ENCODE measurements at places on chromosomes 1 and 21.

- H3K4me3 ChIP-seq = no peak overlapping the region
- peaks cover 5% of the 10 kb centered on the region for H3K27me3 ChIP-seq
- no peak for DNase-seq
- H3K27ac ChIP-seq = no peak overlapping the region
These were observed 35.3 kb upstream of the POFUT2 start for GRCh38 chr21:45322960-45323461.

- H3K27ac ChIP-seq = no peak overlapping the region
- no peak for DNase-seq
- peaks cover 1% of the 10 kb centered on the region for H3K27me3 ChIP-seq
- H3K4me1 ChIP-seq = no peaks in the 10 kb centered on the region
These were observed 276.3 kb upstream of the GJB5 start for GRCh38 chr1:34478515-34479076.

DNA sequence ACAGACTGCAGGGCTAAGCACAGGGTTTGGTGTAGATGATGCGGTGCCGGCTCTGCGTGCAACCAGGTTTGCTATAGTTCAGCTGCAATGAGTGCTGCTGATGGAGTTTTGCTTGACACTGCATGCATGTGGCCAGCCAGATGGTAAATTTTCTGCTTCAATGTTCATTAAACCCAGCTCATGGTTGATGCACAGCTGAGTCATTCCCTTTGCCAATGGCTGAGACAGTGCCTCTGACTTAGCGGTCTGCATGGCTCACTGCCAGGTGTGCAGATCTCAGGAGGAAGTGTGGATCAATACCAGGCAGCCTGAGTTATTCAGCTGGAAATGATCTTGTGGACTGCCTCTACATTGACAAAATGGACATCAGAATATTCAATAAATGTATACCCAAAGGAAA is 172.7 kb upstream of the ZP4 start:
- H3K27me3 ChIP-seq = no peaks in the 10 kb centered on the region
- H3K27ac ChIP-seq = peak overlapping the region; percentile 78
- peak overlapping the region; percentile 73 for H3K4me3 ChIP-seq
- DNase-seq = peak; percentile 61
- peaks cover 28% of the 10 kb centered on the region for H3K4me1 ChIP-seq
- no peaks in the 10 kb centered on the region for H3K36me3 ChIP-seq

DNA sequence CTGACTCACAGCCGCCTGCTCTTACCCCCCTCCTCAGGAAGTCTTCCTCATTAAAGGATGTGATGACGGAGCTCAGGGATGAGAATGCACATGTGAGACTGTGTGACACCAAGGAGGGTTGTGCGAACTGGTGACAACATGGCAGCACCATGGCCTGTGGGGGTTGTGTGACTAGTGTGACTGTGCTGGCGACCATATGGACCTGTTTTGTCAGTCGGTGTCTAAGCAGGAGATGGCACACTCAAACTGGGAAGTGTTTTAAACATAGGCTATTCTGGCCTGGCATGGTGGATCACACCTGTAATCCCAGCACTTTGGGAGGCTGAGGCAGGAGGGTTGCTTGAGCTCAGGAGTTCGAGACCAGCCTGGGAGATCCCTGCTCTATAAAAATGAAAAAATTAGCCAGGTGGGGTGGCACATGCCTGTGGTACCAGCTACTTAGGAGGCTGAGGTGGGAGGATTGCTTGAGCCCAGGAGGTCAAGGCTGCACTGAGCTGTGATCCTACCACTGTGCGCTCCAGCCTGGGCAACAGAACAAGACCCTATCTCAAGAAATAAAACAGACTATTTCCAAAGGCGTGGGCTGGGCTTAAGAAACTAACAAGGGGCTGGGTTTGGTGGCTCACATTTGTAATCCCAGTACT is 7.4 kb downstream of the TRNP1 start:
- H3K27me3 ChIP-seq = peaks cover 24% of the 10 kb centered on the region
- H3K4me1 ChIP-seq = peaks cover 82% of the 10 kb centered on the region
- H3K4me3 ChIP-seq = peak overlapping the region; percentile 72

GRCh38 chr1:152169366-152170025 is 10.5 kb upstream of the RPTN start:
- no peak overlapping the region for H3K27ac ChIP-seq
- H3K4me1 ChIP-seq = peaks cover 36% of the 10 kb centered on the region
- no peak overlapping the region for H3K4me3 ChIP-seq
- H3K27me3 ChIP-seq = peaks cover 43% of the 10 kb centered on the region
- DNase-seq = no peak

GRCh38 chr21:34722684-34723300 is 54.0 kb downstream of the CLIC6 start:
- peaks cover 32% of the 10 kb centered on the region for H3K4me1 ChIP-seq
- H3K27me3 ChIP-seq = peaks cover 6% of the 10 kb centered on the region
- DNase-seq = no peak
- H3K36me3 ChIP-seq = no peaks in the 10 kb centered on the region
- H3K4me3 ChIP-seq = no peak overlapping the region
- H3K27ac ChIP-seq = no peak overlapping the region

GRCh38 chr21:45724345-45724961 is 80.9 kb downstream of the PCBP3 start:
- DNase-seq = no peak
- H3K4me3 ChIP-seq = no peak overlapping the region
- no peak overlapping the region for H3K27ac ChIP-seq
- H3K36me3 ChIP-seq = no peaks in the 10 kb centered on the region
- H3K27me3 ChIP-seq = peaks cover 27% of the 10 kb centered on the region

- peaks cover 2% of the 10 kb centered on the region for H3K27me3 ChIP-seq
- peaks cover 14% of the 10 kb centered on the region for H3K4me1 ChIP-seq
- DNase-seq = no peak
- no peak overlapping the region for H3K27ac ChIP-seq
- peaks cover 32% of the 10 kb centered on the region for H3K36me3 ChIP-seq
These were observed 20.5 kb upstream of the PRDM15 start for GRCh38 chr21:41899426-41900202.

DNA sequence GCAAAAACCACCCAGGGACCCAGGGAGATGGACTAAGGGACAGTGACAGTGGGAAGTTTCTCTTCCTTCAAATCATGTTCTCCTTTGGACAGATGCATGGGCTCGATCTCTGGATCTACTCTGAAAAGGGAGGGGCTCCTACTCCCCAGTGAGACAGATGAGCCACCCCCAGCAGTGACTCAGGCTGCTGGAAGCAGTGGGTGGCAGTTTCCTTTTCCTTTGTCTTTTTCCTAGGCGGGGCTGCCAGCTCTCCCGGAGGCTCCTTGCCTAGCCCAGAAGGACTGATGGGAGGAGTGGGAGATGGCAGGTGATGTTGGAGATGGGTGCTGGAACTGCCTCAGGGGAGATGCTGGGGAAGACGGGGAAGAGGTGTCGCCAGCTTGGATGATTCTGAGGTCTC is 41.0 kb upstream of the IGSF21 start:
- H3K4me3 ChIP-seq = no peak overlapping the region
- no peak overlapping the region for H3K27ac ChIP-seq
- peaks cover 11% of the 10 kb centered on the region for H3K27me3 ChIP-seq
- H3K36me3 ChIP-seq = peaks cover 7% of the 10 kb centered on the region
- no peaks in the 10 kb centered on the region for H3K4me1 ChIP-seq
- no peak for DNase-seq

DNA sequence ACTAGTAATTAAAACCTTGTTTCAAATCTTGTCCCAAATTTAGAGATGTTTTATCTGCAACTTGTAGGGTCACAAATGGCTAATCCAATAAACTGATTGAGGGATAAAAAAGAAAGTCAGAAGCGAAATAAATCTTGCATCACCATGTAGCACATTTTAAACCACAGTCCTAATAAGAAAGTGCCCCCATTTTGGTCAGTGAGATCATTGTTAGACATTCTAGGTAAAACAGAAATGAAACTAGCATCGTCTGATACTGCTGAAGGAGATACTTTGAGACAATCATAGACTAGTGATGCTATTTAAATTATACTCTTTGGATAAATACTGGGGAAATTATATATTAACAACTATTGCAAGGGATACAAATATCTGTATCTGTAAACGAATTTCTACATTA is 247.9 kb downstream of the AMY1C start:
- no peak overlapping the region for H3K27ac ChIP-seq
- no peak overlapping the region for H3K4me3 ChIP-seq
- no peak for DNase-seq
- H3K36me3 ChIP-seq = no peaks in the 10 kb centered on the region

Data from HFFc6 (cell line).